ENCODE measurements at places on chromosomes 3 and 15.

- no peak for DNase-seq
Observed at GRCh38 chr3:136805795-136806194, 13.1 kb upstream of the SLC35G2 start.

- no peak for DNase-seq
Observed at GRCh38 chr15:71572452-71573053, 237.8 kb upstream of the NR2E3 start.

DNA sequence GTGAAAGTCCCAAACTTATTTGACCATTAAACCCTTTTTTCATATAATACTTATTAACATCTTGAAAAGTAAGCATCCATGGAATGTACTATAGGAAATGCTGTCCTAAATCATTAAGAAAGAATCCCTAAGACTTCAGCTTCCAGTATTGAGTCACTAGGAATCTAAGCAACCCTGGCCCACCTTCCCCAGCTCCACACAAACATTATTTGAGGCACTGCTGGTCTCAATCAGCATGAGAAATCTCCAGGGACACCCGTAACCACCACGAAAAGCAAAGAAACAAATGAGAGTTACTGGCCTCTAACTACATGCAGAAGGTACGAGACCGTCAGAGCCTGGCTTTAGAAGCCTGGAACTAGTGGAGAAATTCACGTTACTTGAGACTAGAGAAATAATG is 68.2 kb downstream of the POLQ start:
- DNase-seq = no peak

GRCh38 chr3:4571690-4572334 is 78.7 kb downstream of the ITPR1 start:
- no peak for DNase-seq

DNA sequence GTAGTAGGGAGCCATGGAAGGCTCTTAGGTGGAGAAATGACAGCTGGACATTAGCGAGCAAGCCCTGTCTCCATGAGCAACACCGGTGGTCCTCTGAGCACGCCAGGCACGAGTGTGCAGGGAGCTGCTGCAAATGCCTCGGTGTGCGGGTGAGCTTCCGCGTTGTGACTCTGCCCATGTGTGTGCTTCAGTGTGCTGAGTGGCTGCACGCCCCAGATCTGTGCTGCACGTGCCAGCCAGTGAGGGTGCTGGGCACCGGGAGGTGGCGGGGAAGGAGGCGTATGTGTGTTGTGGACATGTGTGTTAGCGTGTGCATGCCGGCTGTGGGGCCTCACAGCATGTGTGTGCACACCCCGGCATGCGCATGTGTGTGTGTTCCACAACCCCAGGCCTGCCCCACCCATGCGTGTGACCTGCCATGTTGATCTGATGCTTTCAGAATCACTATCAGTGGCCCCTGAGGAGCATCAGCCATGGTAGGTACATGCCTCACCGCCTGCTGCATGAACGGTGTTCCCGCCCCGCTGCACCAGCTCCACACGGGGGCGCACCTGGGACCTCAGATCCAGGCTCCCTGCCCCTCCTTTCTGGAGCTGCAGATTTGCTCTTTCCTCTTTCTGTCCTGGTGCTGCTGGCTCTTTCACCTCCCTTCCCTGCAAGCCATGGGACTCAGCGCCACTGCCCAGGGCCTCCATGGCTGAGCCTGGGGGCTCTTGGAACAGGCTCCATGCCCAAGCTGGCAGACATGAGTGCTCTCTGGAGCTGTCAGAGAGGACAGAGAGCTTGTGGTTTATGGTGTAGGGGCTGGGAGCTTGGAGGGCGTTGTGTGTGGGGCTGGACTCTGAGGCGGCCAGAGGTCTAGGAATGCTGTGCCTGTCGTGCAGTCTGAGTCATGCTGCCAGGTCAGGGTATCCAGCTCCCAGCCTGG is 169.4 kb downstream of the TBC1D2B start:
- DNase-seq = no peak

- no peak for DNase-seq
Observed at GRCh38 chr3:129658110-129658843, 51.8 kb upstream of the PLXND1 start.

DNA sequence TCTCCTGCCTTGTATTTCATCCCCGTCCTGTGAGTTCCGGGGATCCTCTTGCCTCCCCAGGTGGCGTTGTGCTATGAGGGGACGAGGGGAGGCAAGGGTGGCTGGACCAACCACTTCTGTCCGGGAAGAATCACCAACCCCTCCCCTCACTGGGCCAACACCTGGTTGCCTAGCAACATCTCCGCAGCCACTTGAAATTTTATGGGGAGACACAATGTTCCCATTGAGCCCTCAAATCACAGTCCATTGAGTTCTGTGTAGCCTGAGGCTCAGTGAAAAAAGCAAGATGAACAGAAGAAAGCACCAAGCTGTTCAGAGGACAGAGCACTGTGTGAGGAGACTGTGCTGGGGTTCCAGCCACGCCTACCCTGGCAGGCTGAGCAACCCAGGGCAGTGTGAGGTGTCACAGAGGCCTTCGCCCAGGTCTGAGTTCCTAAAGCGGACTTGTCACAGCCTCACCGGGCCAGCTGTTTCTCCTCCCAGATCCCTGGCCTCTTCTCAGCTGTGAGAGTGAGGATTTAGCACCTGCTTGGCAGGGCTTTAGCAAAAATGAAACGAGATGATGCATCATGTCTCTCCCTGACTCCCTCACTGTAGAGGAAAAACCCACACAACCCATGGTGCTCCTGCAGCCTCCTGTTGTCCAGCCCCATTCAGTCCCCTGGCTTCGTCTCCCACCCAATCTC is 76.8 kb downstream of the ATP2B2 start:
- DNase-seq = no peak

DNA sequence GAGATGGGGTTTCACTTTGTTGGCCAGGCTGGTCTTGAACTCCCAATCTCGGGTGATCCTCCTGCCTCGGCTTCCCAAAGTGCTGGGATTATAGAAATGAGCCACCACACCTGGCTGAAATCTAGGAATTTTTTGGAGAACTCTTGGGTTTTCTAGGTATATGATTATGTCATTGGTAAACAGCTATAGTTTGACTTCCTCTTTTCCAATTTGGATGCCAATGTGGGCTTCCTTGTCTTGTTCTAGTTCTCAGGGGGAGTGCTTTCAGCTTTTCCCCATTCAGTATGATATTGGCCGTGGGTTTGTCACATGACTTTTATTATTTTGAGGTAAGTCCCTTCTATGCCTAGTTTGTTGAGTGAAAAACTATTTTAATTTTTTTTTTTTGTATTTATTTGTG is 17.9 kb downstream of the KCNMB3 start:
- DNase-seq = no peak

GRCh38 chr3:110859336-110859735 is 212.3 kb upstream of the NECTIN3 start:
- no peak for DNase-seq

GRCh38 chr15:75203908-75204263 is 2.2 kb downstream of the C15orf39 start:
- DNase-seq = no peak

GRCh38 chr3:120568598-120568997 is 27.5 kb upstream of the NDUFB4 start:
- no peak for DNase-seq

- no peak for DNase-seq
Observed at GRCh38 chr3:134998855-134999254, 203.8 kb downstream of the EPHB1 start.

All from stimulated activated CD8-positive, alpha-beta memory T cell treated with anti-CD3 and anti-CD28 coated beads, Interleukin-15, amount 100 ng/mL, for 1 hour (primary cell).